Neuronal stem cell (in vitro differentiated cells): ENCODE measurements at places on chromosomes 16 and 17.
A peak's percentile ranks its signal among the peaks of the same experiment; 100 is the strongest.

DNA sequence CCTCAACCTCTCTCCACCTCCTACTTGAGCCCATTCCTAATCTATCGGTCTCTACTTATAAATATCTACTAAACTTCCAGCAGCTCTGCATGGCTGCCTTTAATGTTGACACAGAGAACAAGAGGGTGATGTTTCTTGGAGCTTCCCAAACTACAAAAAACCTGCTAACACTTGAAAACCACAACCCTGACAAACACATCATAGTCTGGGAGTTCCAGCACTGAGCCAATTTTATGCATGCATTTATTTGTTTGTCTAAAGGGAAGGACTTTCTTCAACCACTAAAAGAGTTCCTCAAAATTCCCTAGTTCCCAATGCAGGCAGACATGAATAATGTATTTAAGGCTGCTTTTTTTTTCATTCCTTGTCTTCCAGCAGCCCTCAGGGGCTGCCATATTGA is 331.8 kb upstream of the XYLT1 start:
- DNase-seq = no peak

DNA sequence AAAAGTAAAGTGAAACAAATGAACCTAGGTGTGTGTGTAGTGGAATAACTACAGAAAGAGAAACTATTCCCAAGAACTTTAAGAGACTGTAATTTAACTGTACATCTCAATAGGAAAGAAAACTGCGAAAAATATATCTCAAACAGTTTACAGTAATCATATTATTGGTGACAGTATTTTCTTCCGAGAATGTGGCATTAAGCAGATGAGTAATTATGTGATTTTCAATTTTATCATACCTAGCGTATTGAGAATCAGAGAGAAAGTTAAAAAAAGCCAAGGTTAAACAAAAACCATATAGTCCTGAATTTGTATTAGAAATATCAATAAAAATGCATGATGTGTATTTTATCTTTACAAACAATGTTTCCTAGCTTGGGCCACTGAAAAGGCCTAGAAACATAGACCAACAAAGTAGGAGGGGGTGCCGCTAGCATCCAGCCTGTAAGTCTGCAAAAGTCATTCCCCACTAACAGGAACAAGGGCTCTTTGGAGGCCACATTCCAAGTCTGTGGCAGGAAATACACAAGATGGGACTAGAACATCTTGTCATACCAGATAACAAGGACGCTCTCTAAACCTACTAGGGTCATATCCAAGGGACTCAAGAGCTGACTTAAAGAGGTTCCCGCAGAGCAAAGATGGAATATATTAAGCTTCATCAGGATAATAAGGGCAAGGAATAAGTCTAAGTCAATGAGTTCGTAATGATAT is 20.5 kb downstream of the RNF157 start:
- DNase-seq = no peak

GRCh38 chr16:2512735-2513404 is 882 bp upstream of the ATP6V0C start:
- DNase-seq = no peak

DNA sequence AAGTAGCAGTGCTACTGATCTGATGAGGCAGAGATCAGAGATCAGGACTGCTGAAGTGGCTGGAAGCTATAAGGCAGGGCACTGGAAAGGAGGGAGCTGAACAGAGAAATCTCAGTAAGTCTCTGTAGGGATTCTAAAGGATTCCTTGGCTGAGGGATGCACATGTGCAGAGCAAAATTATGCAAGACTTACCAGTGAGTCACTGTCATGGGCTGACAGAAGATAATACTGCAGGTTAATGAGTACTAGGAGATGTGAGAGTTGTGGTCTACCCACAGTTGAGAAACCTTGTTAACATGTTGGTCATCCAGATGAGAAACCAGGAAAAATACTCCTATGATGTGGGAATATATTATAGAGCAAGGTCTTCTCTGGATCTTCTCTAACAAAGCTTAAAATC is 378.1 kb downstream of the HAPSTR1 start:
- DNase-seq = no peak

GRCh38 chr16:25951999-25952398 is 260.2 kb downstream of the HS3ST4 start:
- DNase-seq = no peak

- DNase-seq = no peak
Observed at GRCh38 chr16:11372829-11373306, 27.6 kb downstream of the RMI2 start.

- peak; percentile 23 for DNase-seq
Observed at GRCh38 chr17:57612202-57613071, 132.7 kb downstream of the CCDC182 start.

GRCh38 chr17:78573955-78574354 is 3.2 kb downstream of the DNAH17 start:
- DNase-seq = no peak

DNA sequence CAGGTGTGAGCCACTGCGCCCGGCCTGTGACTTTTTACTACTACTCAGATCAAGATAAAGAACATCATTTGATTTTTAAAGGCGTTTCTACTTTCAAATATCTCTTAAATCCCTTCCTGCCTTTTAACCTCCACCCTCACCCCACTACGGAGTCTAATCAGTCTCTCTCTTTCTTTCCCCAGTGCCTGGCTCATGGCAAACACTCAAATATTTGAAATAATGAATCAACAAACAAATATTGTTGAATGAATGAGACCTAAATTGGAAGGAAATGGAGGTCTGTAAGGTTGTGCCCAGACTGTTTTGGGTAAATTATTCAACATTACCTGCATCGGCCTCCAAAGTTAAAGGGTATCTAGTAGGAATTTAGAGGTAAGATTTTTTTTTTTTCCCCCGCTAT is 14.7 kb downstream of the COPZ2 start:
- no peak for DNase-seq

DNA sequence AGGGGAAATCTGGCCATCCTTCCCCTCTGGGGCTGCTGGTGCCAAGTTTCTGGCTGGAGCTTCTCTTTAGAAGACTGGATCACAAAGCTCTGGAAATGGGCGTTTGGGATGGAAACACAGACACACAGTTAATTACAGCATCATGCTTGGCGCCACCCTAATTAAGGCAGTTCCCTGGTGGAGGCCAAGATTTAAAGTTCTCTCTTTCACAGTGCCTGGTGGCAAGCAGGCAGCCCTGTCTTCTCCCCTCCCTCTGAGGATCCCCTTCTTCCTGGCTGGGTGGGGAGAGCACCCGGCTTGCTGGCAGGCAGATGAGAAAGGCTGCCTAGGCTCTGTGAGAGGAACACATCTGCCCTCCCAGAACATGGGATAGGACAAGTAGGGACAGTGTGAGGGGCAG is 59.0 kb upstream of the NKD1 start:
- no peak for DNase-seq

DNA sequence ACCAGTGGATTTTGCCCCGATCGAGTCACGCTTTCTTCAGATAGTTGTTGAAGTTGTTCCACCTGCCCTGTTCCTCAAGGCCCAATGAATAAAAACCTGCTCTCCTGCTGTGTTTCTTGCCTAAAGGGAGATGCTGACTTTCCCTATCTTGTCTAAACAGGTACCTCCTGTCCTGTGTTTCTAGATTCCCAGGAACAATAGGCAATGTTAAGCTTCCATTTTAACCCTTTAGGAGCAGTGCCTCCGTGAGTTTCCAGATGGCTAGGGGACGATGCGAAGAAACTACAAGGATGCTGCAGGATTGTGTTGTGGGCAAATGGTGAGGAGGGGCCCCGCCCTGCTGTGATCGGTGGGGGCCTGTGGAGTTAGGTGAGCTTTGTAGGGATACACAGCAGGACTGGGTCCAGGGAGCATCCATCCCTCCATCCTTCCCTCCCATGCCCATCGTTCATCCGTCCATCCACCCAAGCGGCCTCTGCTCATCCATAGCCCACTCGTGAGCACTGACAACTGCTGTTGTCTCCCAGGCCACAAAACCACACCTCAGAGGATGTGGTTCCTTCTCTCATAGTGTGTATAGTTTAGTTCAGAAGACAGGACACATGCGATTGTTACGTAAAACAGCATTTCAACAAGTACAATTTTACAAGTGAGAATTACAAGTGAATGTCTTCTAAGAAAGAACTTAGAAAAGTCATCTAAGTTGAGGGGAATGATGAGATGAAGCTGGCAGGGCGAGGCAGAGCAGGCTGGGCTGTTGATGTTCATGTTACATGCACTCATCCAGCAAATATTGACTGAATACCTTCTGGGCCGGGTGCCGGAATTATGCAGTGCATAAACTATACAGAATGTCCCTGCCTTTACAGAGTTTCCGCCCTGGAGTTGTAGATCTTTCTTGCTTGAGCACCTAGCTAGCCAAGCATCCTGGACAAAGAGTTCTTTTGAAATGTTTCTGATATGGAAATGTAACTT is 5.2 kb downstream of the ARSG start:
- no peak for DNase-seq

DNA sequence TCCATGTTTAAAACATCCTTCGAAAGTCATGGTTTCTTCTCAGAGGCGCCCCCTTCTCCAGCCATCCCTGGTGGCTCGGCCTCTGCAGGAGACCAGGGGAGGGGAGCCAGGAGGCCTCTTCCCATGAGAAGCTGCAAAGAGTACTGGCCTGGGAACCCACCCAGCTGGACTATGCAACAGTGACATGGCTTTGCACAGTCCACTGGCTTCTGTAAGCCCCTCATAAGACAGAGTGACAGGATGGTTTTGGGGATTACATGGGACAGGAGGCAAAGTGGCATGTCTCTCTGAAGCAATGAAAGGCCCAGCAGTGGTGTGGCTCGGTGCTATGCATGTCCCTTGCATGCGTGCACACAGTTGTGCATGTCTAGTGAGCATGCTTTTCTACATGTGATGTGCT is 99.5 kb downstream of the C16orf78 start:
- DNase-seq = no peak

- no peak for DNase-seq
Observed at GRCh38 chr17:45768000-45768399, 16.1 kb upstream of the CRHR1 start.

- no peak for DNase-seq
Observed at GRCh38 chr16:53224951-53225533, 170.3 kb downstream of the CHD9 start.

- DNase-seq = no peak
Observed at GRCh38 chr17:76553178-76553908, 13.5 kb downstream of the PRCD start.

- no peak for DNase-seq
Observed at GRCh38 chr17:43834106-43834505, 1.2 kb upstream of the MPP3 start.

- DNase-seq = no peak
Observed at GRCh38 chr17:34221411-34221810, 33.7 kb upstream of the CCL2 start.

- DNase-seq = no peak
Observed at GRCh38 chr16:50634947-50635346, 46.2 kb downstream of the SNX20 start.

DNA sequence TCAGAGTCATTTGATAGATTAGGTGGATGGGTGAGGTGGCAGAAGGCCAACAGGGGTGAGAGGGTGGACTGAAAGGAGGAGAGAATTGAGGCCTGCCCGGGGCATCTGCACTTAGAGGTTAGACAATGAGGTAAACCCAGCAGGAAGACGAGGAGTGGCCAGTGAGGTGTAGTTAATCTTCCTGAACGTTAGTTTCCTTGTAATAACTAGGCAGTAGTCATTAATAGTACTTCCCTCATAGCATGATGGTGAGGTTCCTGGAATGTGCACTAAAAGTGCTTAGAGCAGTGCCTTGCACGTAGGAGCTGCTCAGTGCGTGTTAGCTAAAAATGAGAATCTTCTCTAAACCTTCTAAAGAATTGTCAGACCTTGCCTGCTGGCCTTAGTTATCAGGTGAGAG is 13.5 kb upstream of the KSR1 start:
- no peak for DNase-seq

GRCh38 chr16:27344721-27345120 is 30.9 kb downstream of the IL4R start:
- DNase-seq = no peak

DNA sequence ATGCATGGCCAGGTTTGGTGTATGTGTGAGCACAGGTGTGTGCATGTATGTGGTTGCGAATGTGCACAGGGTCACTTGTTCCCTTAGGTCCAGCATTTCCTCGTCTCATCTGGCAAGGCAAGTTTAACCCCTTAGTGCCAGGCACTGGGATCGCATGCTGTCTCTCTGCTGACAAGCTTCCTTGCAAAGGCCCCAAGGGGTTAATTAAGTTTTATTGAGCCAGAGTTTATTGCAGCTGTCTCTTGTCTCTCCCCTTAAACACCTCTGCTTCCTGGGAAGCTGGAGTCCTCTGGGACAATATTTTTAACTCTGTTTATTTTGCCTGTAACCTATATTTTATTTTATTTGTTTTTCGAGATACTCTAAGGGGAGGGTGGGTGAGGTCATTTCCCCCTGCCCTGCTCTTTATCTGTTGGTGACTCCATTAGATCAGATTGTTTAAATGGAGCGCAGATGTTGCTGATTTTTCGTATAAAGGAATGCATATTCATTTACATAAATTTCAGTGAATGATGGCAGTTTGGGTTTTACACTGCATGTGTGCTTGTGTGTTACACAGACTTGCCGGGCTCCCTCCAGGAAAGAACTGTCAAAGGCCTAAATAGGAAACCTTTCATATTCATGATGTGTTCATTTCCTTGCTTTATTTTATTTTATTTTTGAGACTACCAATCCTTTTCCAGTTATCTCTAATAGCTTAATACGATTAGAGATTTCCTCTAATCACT is 99.7 kb downstream of the CBLN1 start:
- DNase-seq = no peak

DNA sequence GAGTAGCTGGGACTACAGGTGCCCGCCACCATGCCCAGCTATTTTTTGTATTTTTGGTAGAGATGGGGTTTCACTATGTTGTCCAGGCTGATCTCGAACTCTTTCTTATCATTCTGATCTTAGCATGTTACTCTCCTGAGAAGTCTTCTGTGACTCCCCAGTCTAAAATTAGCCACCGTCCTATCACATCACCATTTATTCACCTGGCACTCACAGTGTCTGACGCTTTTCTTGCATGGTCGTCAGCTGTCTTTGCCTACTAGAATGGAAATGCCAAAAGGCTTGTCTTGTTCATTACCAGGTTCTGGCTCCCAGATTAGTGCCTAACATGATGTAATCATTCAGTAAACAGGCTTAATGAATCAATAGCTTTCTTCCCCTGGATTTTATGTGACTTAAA is 23.8 kb downstream of the TOM1L1 start:
- no peak for DNase-seq

DNA sequence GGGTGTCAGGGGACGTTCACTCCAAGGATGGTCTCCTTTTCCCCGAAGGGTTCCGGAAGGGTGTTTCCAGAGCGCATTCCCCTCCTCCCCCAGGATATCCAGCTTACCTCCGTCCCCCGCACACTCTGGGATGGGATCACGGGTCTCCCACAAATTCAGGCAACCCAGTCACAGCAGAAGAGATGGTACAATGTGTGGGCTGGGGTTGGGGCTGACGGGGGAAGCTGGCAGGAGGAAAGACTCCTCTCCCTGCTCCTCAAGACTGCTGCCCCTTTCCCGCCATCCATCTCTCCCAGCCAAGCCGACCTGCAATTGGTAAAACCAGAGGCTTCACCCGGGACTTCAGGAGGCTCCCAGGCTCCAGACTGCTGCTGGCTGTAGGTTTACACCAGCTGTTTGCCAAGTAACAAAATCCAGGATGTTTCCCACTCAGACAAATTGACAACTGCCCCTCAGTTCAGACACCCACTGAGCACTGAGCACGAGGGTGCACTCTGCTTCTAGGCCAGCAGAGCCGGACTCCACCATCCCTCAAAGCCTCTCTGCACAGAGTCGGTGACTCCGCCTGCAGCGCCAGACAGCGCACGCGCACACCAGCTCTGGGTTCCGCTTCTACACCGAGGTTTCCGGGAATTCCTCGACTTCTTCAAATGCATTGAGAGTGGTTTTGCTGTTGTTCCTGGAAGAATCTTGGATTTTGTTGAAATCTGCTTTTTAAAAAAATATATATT is 37.7 kb downstream of the ASPA start:
- DNase-seq = no peak
